ENCODE measurements at places on chromosomes 6 and 20. TPM values are rescaled to one million over a fixed set of nuclear protein-coding genes. Genes with fewer than 3 reads are reported as not detected.

The SDHAF4 gene
- 5.6 TPM for total RNA-seq

- H3K4me3 ChIP-seq: no peak overlapping the region
- no peak for DNase-seq
- H3K36me3 ChIP-seq: no peaks in the 10 kb centered on the region
- no peak overlapping the region for H3K27ac ChIP-seq
- H3K27me3 ChIP-seq: no peaks in the 10 kb centered on the region
Measured at GRCh38 chr20:32624687-32625345, 39.7 kb upstream of the NOL4L start.

The TRAM2 gene
- 11.0 TPM for total RNA-seq

DNA sequence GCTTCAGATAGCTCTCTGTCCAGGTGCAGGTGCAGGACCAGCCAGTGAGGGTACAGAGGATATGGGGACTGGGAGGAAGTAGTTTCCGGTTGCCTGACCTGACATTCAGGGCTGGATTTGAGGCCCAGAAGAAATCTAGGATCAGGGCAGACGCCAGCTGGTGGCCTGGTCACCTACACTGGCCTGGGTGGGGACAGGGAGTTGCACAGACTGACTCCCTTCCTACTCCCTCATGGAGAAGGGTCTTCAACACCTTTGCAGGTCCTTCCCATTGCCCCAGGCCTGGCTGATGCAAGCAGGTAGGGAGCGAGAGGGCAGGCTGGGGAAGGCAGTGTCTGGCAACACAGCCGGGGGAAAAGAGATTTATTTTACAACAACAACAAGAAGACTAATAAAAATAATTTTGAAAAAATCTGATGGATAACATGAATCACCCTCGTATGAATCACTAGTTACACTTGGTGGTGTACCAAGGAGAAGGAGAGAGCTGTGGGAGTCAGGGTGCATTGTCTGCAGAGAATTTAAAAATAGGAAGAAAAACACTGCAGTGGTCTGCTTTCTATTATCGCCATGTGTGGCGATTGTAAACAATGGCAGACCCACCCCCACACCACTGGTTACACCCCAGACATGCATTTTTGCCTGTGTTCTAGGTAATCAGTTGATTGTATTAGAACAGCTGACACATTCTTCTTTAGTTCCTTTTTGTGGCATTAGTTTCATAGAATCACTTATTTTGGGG, 62.3 kb upstream of the SNX9 start:
- no peak for DNase-seq
- no peak overlapping the region for H3K4me3 ChIP-seq
- no peaks in the 10 kb centered on the region for H3K27me3 ChIP-seq
- no peaks in the 10 kb centered on the region for H3K36me3 ChIP-seq
- peak overlapping the region; percentile 90 for H3K27ac ChIP-seq
- H3K4me1 ChIP-seq: peaks cover 69% of the 10 kb centered on the region

- H3K27me3 ChIP-seq: no peaks in the 10 kb centered on the region
- no peak overlapping the region for H3K27ac ChIP-seq
- H3K4me1 ChIP-seq: no peaks in the 10 kb centered on the region
Measured at GRCh38 chr6:116497113-116497676, 14.2 kb upstream of the CALHM5 start.

DNA sequence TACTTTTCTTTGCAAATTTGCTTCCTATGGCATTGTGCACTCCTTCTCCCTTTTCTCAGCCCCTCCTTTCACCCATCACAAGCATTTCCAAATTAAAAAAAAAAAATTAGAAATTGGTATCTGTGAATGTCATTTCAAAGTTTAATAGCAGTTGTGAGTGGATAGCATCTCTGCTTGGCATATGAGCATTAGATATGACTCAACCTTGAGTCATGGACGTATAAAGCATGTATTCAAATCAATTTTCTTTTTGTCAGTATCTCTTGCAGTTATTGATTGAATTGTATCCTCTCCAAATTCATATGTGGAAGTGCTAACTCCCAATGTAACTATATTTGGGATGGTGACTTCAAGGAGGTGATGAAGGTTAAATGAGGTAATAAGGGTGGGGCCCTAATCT, 60.1 kb upstream of the MAP3K7 start:
- no peak overlapping the region for H3K27ac ChIP-seq
- H3K4me3 ChIP-seq: no peak overlapping the region
- no peaks in the 10 kb centered on the region for H3K27me3 ChIP-seq
- H3K4me1 ChIP-seq: no peaks in the 10 kb centered on the region
- DNase-seq: no peak

DNA sequence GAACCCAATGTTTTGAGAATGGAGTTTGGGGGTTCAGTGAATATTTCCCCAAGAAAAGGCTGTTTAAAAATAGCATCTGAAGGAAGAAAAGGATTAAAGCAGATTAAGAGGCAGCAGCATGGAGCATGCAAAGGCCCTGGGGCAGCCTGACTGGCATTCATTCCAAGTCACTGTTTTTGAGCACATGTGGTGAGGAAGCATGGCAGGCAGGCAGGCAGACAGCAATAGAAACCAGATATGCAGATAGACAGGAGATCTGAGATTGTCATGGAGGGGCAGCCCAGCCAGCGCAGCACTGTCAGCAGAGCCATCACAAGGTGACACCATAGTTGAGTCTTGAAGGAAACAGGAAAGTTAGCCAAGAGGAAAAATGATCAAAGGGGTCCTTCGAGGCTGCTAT, 37.8 kb downstream of the SIRPA start:
- no peak for DNase-seq
- no peaks in the 10 kb centered on the region for H3K27me3 ChIP-seq
- H3K4me3 ChIP-seq: no peak overlapping the region
- H3K4me1 ChIP-seq: peaks cover 28% of the 10 kb centered on the region
- no peak overlapping the region for H3K27ac ChIP-seq

- no peaks in the 10 kb centered on the region for H3K36me3 ChIP-seq
- H3K27me3 ChIP-seq: no peaks in the 10 kb centered on the region
- no peak overlapping the region for H3K4me3 ChIP-seq
- DNase-seq: no peak
Measured at GRCh38 chr20:17941087-17941825, 27.3 kb downstream of the SNX5 start.

DNA sequence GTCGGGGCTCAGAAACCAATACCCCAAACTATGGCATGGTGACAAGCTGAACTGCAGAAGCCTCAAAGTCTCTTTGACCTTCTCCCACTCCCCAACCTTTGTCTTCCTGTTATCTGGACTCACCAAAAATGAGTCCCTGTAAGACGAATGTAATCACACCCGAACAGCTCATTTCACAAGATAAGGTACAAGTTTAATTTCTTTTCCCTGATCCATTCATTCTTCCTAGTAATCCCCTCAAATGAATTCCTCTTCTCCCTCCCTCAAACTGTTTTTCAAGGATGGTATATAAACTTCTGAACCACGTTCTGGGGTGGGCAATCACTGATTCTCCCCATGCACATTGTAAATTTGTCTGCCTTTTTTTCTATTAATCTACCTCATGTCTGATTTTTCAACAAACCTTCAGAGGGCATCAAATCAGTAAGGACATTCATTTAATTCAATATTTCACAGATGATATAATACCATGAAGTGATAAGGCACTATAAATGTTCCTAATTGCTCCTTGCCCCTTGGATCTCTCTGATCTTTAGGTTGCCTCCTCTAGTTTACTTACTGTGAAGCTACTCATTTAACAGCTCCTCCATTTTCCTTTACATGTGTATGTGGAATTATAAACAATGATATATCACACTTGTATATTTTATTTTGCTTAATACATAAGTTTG, 77.2 kb downstream of the OR2B2 start:
- no peak overlapping the region for H3K27ac ChIP-seq
- no peaks in the 10 kb centered on the region for H3K27me3 ChIP-seq
- DNase-seq: no peak
- no peaks in the 10 kb centered on the region for H3K36me3 ChIP-seq
- H3K4me1 ChIP-seq: peaks cover 29% of the 10 kb centered on the region

DNA sequence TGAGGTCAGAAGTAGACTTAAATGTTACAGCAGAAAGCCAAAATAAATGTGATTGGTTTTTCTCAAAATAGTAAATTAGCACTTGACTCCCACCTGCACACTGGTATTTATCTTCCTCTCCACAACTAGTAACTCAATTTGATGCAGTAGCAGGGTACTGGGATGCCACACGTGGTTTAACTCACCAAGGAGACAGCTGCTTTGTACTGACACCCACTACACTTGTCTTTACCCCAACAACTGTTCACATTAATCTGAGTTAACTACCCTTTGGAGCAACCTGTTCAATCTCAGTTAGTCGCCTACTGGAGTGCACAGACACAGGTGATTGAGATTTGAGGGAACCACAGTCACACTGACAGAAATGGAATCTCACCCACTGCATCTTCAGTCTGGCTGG, 242.1 kb downstream of the PRKN start:
- no peak for DNase-seq
- H3K36me3 ChIP-seq: no peaks in the 10 kb centered on the region
- no peaks in the 10 kb centered on the region for H3K4me1 ChIP-seq
- H3K27me3 ChIP-seq: no peaks in the 10 kb centered on the region
- no peak overlapping the region for H3K4me3 ChIP-seq

DNA sequence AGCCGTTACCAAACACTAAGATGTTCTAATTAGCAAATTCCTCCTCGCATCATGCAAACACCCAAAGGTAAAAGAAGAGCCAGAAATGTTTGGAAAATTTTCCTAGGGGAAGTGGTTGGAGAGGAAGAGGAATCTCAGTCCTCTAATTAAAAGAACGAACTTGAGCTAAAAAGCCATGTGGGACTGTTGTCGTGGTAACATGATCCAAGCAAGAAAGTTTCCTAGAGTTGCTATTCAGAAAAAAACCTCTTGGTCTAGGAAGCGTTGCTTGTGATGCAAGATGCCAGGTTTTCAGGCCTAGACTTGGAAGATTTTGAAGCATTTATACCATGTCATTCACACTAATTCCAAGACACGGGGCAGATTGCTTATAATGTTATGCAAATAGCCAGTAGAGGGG, 106.8 kb upstream of the DOK5 start:
- H3K27ac ChIP-seq: no peak overlapping the region
- H3K27me3 ChIP-seq: no peaks in the 10 kb centered on the region
- H3K4me3 ChIP-seq: no peak overlapping the region
- H3K36me3 ChIP-seq: no peaks in the 10 kb centered on the region
- no peak for DNase-seq

- no peak overlapping the region for H3K4me3 ChIP-seq
- H3K36me3 ChIP-seq: no peaks in the 10 kb centered on the region
- H3K4me1 ChIP-seq: no peaks in the 10 kb centered on the region
- no peaks in the 10 kb centered on the region for H3K27me3 ChIP-seq
Measured at GRCh38 chr6:24752917-24753492, 21.7 kb upstream of the GMNN start.

- H3K4me3 ChIP-seq: no peak overlapping the region
- no peaks in the 10 kb centered on the region for H3K4me1 ChIP-seq
- no peaks in the 10 kb centered on the region for H3K36me3 ChIP-seq
Measured at GRCh38 chr6:164133095-164133494, 718.6 kb downstream of the QKI start.

DNA sequence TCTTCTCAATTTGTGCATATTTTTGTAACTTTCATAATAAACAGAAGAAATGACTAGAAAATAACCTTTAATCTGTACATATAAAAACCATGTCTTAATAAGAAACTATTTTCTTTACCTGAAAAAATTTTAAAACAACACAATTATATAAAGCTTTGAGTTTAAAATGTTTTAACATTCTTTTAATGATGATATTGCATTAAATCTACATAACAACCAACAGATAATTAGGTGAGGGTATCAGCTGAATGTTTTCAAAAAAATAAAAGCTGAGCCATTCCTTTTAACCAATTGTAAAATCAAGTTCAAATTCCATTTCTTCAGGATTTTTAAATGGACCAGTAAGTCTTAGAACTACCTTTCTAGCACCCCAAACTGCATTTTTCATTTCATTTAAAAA, 1185.0 kb upstream of the CITED2 start:
- no peak overlapping the region for H3K27ac ChIP-seq
- H3K4me3 ChIP-seq: no peak overlapping the region
- no peaks in the 10 kb centered on the region for H3K4me1 ChIP-seq
- no peaks in the 10 kb centered on the region for H3K27me3 ChIP-seq
- no peaks in the 10 kb centered on the region for H3K36me3 ChIP-seq

The ACSS1 gene
- 26.3 TPM for total RNA-seq

The THBS2 gene
- 86.4 TPM for total RNA-seq

The CTCFL gene
- total RNA-seq: not detected

The C6orf15 gene
- not detected for total RNA-seq

The VAPB gene
- 21.6 TPM for total RNA-seq

DNA sequence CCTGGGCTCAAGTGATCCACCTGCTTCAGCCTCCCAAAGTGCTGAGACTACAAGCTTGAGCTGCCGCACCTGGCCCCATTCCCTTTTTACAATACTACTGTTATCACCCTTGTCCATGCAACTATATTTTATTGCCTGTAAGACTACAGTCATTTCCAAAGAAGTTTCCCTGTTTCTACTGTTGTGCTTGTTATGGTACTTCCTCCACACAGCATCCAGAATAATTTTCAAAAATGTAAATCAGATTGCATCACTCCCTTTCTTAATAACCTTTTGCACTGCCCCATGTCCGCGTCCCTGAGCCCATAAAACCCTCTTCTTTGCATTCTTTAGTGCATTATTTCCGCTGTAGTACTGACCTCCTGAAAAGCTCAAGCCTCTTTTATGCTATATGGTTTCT, 128.9 kb upstream of the AKIRIN2 start:
- no peak overlapping the region for H3K27ac ChIP-seq
- DNase-seq: no peak
- H3K4me1 ChIP-seq: peaks cover 7% of the 10 kb centered on the region

- H3K4me1 ChIP-seq: no peaks in the 10 kb centered on the region
- no peaks in the 10 kb centered on the region for H3K36me3 ChIP-seq
- H3K27ac ChIP-seq: no peak overlapping the region
- no peak for DNase-seq
- no peaks in the 10 kb centered on the region for H3K27me3 ChIP-seq
Measured at GRCh38 chr6:118288355-118289124, 259.6 kb upstream of the PLN start.

DNA sequence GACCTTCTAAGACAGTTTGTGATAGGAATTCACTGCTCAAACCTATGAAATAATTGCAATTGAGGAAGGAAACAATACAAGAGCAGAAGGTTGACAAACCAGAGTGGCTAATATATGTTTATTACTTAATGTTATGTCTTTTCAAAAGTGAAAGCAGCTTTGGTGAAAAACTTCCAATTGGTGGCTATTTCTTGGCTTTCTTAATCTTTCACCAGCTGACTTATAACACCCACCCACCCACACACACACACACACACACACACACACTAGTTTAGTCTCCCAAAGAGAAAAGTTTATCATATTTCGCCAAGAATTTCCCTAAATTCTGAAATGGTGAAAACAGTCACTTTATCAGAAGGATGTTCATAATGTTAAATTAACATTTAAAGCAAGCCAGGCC, 583.5 kb downstream of the EYS start:
- no peaks in the 10 kb centered on the region for H3K4me1 ChIP-seq
- H3K4me3 ChIP-seq: no peak overlapping the region
- no peaks in the 10 kb centered on the region for H3K36me3 ChIP-seq
- no peak for DNase-seq
